Neural crest cell (in vitro differentiated cells): ENCODE measurements at places on chromosomes 2 and 18. TPM values are rescaled to one million over a fixed set of nuclear protein-coding genes. Genes with fewer than 3 reads are reported as not detected.

- DNase-seq, result no peak
Measured at GRCh38 chr2:141137122-141137693, 993.6 kb downstream of the LRP1B start.

DNA sequence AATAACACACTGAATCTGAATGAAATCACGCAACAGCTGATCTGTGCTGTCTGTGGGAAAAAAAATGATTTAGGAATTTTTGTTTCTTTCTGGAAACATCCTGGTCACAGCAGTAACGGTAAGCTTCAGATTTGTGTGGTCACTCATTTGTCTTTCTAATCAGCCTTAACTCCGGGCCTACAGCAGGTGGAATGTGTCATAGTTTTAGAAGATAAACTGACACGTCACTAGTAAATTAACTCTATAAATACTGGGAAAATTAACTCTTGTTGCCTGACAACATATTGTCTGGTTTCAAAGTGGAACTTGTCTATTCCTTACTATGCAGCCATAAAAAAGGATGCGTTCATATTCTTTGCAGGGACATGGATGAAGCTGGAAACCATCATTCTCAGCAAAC is 58.1 kb upstream of the NCK2 start:
- DNase-seq, result no peak

MAP3K19 gene
- not detected in 2 replicates for total RNA-seq

DNA sequence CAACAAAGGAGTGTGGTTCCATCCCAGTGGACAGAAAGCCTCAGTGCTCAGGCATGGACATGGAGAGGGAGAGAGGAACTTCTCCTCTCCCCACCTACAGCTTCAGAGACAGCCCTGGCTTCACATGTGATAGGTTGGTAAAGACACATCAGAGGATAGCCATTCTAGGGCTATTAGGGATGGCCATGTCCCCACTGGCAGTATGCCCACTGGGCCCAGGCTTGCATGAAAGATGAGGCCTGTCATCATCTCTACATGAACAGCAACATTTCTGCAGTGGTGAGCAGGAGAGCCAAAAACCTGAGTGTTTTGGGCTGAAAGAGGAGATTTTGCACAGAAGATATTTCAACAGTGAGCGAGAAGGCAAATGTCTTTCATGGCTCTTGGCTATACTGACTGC is 517.2 kb downstream of the NR4A2 start:
- DNase-seq, result no peak

DNA sequence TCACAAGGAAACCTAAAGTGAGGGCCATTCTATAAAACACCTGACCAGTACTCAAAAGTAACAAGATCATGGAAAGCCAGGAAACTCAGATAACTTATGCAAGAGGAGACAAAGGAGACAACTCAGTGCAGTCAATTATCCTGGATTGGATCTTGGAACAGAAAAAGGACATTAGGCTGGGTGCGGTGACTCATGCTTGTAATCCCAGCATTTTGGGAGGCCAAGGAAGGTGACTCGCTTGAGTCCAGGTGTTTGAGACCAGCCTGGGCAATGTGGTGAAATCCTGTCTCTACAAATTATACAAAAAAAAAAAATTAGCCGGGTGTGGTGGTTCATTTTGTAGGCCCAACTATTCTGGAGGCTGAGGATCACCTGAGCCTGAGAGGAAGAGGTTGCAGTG is 424.5 kb upstream of the SPRED2 start:
- no peak for DNase-seq

MPV17 gene
- 84.5 and 90.7 TPM in 2 replicates for total RNA-seq

IL18RAP gene
- not detected in 2 replicates for total RNA-seq

TFCP2L1 gene
- total RNA-seq, result not detected in 2 replicates

CCDC102B gene
- total RNA-seq, result 6.5 and 7.5 TPM in 2 replicates

GRCh38 chr18:8359076-8359475 is 250.2 kb upstream of the RAB12 start:
- DNase-seq, result no peak

ANTXR1 gene
- total RNA-seq, result 60.2 and 61.1 TPM in 2 replicates

DNA sequence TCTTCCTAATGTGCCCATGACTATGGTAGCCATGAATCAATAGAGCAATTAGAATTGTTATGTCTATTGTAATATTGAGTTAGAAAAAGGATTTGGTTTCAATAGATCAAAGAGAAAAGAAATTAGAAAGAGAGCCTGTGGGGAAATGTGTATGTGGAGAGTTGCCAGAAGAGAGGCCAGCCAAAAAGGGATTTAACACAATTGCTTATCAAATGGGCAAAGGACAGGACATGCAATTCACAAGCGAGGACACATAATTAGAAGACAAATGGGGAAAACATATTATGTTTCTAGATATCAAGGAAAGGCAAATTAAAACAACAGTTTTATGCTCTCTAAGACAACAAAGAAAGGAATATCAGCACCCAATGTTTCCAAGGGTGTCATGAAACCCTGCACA is 403.2 kb upstream of the KLHL29 start:
- DNase-seq, result no peak

OTX1 gene
- 12.4 and 15.1 TPM in 2 replicates for total RNA-seq

DNA sequence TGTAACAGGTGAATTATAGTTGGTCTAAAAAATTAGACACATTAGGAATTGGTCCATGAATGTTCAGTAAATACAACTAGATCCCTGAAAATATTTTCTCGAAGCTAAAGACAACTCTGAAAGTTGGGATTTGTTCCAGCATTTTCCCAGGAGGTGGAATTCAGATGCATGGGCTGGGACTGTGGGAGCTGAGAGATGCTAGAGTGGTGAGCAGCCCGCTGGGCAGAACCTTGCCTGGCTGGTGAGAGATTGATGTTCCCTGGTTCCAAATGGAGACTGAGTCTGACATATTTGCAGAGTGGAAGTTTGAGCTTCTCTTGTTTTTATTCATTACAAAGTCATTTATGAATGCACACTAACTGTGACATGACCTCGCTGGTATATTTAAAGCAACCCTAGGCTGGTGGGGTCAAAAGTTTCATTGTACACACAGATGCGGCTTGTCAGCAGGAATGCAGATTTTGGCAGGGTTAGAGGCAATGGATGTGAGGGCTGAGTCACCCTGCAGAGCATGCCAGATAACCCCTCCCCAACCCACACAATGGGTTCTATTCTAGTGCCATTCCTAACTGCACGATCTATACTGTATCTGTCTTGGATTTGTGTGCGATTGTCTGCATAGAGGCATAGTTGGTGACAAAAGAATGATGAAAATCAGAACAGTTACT is 23.5 kb upstream of the TMEM178A start:
- DNase-seq, result peak; percentile 19

DNA sequence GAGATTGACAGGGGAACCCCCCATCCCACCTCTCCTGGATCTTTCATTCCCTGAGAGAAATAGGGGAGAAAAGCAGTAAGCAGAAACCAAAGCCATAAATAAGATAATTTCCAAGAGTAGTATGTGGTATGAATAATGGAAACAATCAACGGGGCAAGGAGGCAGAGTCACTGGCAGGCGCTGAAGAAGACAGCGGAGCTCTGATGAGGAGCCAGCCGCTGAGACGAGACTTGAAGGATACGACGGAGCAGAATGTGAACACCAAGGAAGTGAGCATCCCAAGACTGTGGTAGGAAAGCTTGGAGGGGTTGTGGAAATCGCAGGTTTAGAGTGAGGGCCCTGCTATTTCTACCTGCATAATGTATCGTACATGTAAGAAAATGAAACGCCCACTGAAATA is 93.6 kb upstream of the CBLN2 start:
- no peak for DNase-seq

EML6 gene
- total RNA-seq, result 7.4 and 8.1 TPM in 2 replicates

- no peak for DNase-seq
Measured at GRCh38 chr2:181847702-181848101, 43.8 kb upstream of the ITPRID2 start.

DNA sequence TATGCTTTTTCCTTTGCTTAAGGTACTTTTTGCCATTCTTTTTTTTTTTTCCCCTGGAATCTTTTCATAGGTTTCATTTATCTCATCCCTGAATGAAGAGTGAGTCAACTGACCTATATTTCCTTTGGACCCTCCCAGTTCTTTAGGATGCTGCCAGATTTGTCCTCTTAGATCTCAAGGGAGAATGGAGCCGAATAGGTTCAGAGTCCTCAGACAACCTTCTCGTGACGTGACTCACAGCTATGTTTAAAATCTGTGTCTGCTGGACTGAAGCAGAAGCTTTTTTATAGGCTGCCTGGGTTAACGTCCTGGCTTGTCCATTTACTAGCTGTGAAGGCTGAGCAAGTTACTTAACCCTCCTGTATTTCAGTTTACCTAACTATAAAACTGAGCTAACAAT is 358.6 kb downstream of the DLGAP1 start:
- no peak for DNase-seq

GRCh38 chr2:46827274-46828134 is 88.1 kb downstream of the MCFD2 start:
- no peak for DNase-seq

CAD gene
- total RNA-seq, result 117 and 127 TPM in 2 replicates

DNA sequence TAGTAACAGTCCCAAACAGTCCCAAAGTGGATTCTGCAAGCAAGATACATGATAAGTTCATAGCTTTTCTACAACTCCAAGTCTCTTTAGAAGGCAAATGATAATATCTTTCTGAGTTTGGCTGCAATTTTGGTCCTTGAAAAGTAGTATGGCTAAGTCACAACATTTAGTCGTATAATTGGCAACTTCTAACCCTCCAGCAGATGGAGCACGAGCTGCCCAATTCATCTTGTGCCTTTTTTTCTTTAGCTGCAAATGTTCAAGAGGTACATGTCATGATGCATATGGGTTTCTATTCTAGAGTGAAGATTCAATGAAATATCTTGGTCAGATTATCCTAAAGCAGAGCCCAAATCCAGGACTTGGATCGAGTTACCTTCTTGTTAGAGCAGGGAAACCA is 127.0 kb upstream of the KLHL14 start:
- no peak for DNase-seq

DNA sequence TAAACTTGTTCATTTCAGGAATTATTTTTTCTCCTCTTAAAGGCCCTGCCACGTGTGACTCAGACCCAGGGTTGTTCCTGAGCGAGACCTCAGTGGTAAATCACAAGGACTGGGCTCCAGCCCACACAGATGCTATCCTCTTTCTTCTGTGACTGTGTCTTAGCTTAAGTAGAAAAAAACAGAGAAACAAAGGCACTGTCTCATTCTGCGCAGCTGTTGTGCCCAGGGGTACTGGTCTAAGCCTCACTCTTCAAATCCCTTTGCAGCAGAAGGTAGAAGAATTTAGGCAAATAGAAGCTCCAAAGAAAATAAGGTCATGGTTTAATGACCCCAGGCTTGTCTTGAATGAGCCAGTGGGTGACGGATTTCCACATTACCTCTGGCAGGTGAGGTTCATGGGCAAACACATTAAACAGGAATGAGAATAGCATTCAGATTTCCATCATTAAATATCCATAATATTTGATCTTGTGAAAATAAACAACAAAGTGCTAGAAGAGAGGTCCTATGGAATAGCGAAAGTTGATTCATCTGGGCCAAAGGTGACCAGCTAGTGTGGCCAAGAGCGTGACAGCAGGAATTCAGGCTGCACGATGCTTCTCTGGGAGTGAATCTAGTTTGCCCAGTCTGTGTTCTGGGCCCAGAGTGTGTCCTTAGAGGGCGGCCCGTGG is 63.3 kb downstream of the LIPG start:
- DNase-seq, result no peak

ATG16L1 gene
- total RNA-seq, result 26.9 and 28.2 TPM in 2 replicates

DNA sequence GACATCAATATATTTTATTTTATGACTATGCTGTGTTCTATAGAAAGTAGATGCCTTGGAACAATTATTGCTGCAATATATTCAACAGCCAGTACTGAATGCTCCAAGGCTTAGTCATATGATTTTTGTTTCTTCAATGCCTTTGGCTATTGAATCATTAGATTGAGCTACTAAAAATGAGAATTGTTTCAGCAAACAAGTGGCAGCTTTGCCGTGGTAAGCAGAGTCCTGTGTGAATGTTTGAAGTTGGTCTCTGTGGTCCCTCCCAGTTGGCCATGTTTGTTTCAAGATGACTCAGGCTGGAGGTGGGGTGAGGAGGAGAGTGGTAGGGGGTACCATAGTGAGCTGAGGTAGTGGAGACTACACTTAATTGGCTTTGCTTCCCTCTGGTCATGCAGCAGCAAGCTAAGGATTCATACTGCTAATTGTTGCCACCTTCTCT is 198.6 kb upstream of the EPAS1 start:
- no peak for DNase-seq

GRCh38 chr2:54579061-54579681 is 123.0 kb downstream of the SPTBN1 start:
- no peak for DNase-seq

SERPINB10 gene
- total RNA-seq, result not detected in 2 replicates

- DNase-seq, result peak; percentile 91
Measured at GRCh38 chr2:29920130-29920577, 1.2 kb downstream of the ALK start.

DNA sequence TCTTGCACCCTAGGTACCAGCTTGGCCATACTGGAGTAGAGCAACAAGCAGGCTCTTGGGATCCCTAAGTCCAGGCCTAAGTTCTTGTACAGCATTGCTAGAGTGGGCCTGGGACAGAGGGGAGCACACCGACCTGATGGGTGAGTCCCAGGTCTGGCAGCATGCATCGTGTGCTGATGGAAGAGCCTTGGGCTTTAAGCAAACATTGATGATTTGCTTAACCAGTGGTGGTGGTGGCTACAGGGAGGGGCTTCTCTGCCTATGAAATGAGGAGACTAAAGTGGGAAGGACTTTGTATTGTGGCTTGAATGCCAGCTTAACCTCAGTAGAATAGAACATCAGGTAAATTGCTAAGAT is 39.2 kb upstream of the UXS1 start:
- DNase-seq, result no peak

- DNase-seq, result no peak
Measured at GRCh38 chr18:23936381-23936958, 78.1 kb upstream of the TTC39C start.

DNA sequence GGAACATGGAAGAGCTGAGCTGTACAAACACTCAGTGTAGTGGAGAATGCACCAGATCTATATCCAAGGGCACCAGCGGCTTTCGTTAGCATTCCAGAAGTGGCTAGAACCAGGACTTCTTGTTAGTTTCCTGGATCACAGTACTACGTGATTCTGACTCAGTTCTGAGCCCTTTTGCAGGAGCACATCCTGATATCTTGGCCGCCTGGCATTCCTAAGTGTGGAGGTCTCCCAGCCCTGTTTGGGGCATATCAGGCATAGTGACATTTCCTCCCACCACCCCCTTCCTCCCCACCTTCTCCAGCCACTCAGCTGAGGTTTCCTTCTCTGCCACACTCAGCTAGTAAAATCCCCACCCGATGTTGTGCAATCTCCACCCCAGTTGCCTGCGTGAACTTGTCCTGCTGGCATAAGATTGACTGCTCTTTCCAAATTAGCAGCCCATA is 63.4 kb downstream of the BMP10 start:
- DNase-seq, result no peak

AP1S3 gene
- 4.1 and 5.0 TPM in 2 replicates for total RNA-seq

CCDC148 gene
- 1.4 and 1.8 TPM in 2 replicates for total RNA-seq

TMEM178A gene
- 12.0 and 12.3 TPM in 2 replicates for total RNA-seq
